ENCODE measurements at places on chromosomes 16 and 17.

DNA sequence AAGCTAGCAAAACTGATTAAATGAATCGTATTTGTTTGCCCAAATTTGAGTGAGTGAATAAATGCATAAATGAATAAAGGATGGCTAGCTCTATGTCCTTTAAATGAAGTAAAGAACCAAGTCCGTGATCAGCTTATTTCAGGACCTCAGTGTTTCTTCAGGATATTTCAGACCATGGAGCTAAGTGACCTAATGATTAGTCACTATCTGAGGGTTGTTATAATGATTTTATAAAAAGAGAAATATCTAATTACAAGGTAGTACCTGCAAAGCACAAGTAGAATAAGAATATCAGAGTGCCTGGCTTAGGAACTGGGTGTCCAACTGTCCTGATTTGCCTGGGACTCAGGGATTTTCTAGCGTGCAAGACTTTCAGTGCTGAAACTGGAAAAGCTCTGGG lies 12.5 kb downstream of the KCNJ2 start:
- DNase-seq, result no peak

DNA sequence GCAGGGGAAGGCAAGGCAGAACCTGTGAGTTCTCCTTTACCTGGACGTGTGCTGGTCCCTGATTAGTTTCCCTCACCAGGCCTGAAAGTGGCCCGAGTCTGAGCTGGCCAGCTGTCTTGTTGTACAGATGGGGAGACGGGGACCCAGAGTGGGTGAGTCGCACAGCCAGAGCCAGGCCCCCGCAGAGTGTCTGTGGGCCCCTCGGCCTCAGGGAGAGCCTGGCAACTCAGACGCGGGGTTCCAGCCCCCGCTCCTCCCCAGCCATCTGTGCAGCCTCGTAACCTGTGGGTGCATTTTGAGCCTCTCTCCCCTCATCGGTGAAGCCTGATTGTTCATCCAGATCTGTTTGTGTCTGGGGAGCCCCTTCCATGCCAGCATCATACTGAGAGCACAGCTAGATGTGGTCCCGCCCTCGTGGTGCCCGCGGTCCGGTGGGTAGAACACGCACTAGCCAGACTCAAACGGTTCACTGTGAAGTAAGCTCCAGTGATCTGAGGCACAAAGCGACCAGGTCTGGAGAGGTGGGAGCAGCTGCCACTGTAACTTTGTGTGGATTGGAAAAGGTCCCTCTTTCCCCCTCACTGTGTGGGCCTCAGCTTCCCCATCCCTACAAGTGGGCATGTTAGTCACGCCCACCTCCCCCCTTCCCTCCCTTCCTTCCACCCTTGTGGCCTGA lies 6.0 kb upstream of the NDRG4 start:
- DNase-seq, result no peak

DNA sequence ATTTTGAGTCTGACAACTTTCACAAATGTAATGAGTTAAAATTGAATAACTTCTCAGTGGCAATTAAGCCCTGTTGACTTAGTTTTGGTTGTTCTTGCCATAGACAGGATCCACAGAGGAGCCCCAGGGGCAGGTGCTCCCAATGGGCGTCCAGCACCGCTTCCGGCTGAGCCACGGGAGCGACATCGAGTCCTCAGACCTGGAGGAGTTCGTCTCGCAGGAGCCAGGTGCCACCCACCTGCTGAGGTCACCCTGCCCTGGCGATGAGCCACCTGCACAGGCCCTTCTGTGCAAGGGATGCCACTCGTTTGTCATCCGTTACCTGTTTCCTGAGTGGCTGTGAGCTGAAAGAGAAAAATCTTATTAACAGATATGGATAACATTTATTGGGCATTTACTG lies 10.7 kb downstream of the CCDC40 start:
- DNase-seq, result no peak

DNA sequence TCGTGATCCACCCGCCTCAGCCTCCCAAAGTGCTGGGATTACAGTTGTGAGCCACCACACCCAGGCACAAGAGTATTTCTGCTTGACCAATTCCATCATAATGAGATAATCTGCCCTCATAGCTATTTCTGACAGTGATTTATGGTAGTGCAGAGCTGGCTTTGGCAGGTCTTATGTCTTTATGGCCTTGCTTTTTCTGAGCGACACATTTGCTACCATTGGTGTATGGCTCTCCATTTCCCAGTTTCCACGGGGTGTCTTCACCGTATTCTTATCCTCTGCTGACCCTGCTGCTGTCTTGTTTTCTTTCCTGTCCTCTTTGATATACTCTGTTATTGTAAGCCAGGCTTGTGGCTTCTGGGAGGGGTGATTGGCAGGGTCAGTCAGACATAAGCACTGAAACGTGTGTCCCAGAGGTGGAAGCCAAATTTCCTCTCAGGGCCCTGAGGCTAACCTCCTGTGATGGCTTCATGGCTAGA lies 161.1 kb upstream of the TBX2 start:
- DNase-seq, result no peak

DNA sequence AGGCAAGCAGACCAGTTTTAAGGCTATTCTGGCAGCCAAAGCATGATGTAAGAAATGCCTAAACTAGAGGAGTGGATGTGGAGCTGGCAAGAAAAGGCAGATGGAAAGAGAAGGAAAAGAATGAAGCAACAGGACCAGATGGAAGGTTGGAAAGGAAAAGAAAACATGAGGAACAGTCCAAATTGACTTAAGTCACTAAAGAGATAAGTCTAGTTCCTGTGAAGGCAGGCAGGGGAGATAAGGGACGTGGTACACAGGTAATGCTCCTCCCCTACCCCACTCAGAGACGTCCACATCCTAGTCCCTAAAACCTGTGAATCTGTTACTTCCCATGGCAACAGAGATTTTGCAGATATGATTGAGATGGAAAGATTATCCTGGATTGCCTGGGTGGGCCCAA lies 43.5 kb downstream of the TEX2 start:
- no peak for DNase-seq

Measured in fibroblast of skin of left quadriceps (primary cell).